A172 (cell line): ENCODE measurements at places on chromosomes 1 and 21. TPM values are rescaled to one million over a fixed set of nuclear protein-coding genes. Genes with fewer than 3 reads are reported as not detected.
A peak's percentile ranks its signal among the peaks of the same experiment; 100 is the strongest.

DNA sequence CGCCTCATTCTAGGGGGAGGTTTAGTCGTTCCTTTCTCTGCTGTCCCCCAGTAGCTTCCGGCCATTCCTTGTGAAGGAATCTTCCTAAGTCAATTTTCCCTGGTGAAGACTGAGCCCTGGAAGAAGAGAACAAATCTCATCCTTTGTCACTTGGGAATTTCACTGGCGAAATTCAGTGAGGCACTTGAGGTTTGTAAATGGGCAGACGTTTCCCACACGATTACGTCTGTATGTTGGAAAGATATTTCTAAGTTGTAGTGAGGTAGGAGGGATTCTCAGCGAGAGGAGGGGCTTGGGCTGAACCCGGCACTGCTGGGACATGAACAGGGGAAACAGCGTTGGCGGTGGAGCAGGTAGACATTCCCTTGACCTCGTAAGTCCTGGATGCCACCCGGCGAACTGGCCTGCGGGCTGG is 47.2 kb downstream of the GALNT2 start:
- no peak for DNase-seq

GRCh38 chr1:162631546-162632191 is 595 bp upstream of the DDR2 start:
- peak; percentile 77 for DNase-seq

- peak; percentile 70 for DNase-seq
Measured at GRCh38 chr1:63874278-63874880, 100.6 kb downstream of the ROR1 start.

DNA sequence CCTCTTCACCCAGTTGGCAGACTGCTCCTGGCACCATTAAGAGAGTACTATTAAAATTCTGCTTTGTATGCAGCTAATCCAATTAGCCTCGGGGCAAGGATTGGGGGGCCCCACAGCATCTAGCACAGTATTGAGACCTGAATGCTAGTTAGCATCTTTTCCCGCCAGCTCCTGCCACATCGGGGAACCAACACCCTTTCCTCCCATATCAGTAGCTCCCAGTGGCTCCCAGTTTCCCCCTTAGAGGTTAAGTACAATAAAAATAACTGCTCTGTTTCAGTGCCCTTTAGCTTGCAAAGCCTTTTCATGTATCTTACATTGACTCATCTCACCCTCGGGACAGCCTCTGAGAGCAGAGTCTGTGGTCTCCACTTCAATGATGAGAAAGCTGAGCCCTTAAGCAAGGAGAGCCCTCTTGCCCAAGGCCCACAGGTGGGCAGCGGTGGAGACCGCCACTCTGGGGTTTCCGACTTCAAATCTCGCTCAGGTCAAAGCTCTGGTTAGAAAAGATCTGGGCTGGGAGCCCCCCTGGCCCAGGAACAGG is 4.2 kb upstream of the PMVK start:
- DNase-seq: no peak

GRCh38 chr1:222632749-222633148 is 14.9 kb downstream of the MIA3 start:
- DNase-seq: no peak

- DNase-seq: no peak
Measured at GRCh38 chr21:21508859-21509258, 510.6 kb downstream of the NCAM2 start.

GRCh38 chr1:77975907-77976306 is 3.0 kb downstream of the FUBP1 start:
- DNase-seq: no peak

DNA sequence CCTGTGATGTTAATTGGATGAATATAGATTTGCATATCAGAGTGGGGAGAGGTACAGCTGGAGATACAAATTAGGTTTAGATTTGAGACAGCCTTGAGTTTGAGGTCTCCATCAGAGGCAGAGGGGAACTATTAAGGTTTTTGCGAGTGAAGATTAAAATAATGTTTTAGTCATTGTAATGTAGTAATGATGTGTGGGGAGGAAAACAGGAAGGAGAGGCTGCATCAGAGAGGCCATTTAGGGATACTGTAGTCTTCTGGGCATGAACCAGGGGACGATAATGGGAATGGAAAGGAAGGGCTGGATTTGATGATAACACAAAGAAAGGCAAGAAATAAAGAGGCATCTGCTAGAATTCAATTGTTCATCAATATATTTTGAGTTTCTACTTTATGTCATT is 9.5 kb downstream of the CD84 start:
- DNase-seq: no peak

The C1orf210 gene
- total RNA-seq: not detected in 2 replicates

The LCE1D gene
- total RNA-seq: not detected in 2 replicates
